ENCODE measurements at places on chromosomes 13 and 19.

- peak; percentile 37 for DNase-seq
These were observed 55.2 kb downstream of the VWA8 start for GRCh38 chr13:41905600-41906254.

- no peak for DNase-seq
These were observed 425.1 kb downstream of the EFNB2 start for GRCh38 chr13:106110241-106110855.

DNA sequence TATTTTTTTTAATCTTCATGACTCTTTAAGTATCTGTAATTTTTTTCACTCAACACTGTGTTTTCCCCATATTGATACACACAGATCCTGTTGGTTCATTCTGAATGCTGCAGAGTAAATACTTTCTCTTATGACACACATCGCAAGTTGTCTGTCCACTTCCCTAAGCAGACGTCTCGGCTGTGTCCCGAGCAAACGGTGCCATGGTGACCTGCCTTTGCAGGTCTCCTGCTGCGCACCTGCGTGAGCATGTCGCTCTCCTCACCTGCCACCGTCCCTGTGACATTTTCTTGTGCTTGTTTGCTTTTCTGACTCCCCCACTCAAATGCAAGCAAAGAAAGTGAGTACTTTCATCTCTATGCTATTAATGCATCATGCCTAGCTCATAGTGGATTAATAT lies 57.8 kb downstream of the CCDC70 start:
- DNase-seq, result no peak

DNA sequence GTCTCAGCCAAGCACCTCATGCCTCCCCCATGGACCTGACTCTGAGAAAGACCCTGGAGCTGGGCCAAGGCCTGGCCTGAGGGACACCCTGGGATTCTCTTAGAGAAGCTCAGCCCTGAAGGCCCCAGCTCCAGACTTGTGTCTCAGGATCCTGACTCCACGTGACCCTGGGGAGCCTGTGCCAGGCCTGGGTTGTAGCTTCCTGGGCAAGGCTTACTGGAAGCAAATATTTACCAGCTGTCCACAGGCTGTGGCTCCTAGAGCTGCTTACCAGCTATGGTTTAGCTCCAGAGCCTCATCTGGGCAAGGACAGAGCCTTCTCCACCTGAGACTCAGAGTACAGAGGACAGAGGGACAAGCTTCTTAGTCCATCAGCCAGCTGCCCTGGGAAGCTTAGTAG lies 61.0 kb upstream of the CEACAM8 start:
- no peak for DNase-seq

DNA sequence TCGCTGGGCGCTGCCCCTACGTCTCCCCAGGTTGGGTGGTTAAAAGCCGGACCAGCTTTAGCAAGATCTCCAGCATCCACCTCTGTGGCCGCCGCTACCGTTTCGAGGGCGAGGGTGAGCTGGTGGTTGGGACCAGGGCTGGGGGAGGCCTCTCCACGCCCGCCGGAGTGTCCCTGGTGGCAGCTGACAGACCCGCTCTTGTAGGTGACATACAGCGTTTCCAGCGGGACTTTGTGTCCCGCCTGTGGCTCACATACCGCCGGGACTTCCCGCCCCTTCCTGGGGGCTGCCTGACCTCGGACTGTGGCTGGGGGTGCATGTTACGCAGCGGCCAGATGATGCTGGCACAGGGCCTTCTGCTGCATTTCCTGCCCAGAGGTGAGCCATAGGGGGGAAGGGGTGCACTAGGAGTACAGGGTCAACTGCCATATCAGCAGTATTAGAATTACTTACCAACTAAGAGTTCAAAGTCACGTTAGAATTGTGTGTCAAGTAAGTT lies 1.1 kb downstream of the ATG4D start:
- no peak for DNase-seq

DNA sequence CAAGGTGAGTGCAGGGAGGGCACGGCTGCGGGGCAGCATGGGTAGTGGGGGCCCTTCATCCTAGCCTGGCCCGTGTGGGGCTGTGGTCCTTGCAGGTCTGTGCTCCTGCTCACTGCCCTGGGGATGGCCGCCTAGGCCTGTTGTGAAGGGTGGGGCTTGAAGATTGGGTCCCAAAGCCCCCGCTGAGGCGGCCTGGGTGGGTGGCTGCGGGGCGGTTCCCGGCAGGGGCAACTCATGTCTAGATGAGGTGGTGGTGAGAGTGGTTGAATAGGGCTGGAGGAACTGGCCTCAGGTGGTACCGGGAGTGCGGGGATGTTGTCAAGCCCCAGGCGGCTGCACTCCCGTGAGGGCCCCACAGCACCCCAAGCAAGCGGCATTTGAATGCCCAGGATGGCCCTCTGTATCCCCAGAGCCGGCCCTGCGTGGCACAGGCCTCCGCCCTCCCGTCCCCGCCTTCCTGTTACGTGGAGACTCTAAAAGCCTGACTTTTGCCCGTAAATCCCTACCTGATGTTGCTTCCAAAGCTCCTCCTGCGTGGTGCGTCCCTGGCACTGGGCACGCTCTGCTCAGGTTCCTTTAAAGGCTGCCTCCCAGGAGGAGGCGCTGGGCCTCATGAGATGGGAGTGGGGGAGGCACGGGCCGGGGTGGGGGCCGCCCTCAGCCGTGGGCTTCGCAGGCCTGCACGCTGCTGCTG lies 15.0 kb downstream of the SPPL2B start:
- DNase-seq, result no peak

- no peak for DNase-seq
These were observed 1.3 kb upstream of the CRX start for GRCh38 chr19:47820410-47820809.

- no peak for DNase-seq
These were observed 576.9 kb downstream of the IRS2 start for GRCh38 chr13:109209526-109209925.

DNA sequence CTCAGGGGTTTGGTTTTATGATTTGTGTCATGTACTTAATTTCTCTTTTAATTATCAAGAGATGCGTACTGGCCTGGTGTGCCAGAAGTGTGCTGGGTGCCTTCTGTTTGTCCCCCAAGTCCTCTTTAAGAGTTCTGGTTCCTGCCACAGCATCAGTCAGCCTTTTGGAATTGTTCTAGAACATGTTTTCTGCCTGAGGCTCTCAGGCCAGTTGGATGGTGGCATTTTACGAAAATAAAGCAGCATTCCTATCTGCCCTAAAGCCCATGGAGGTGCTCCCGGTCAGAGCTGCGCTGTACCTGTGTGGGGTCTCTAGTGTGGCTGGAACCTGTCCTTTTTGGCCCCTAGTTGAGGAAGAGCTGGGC lies 54.1 kb downstream of the TSSK6 start:
- no peak for DNase-seq

- DNase-seq, result peak; percentile 71
These were observed 25.0 kb downstream of the TSSK6 start for GRCh38 chr19:19490214-19490968.

DNA sequence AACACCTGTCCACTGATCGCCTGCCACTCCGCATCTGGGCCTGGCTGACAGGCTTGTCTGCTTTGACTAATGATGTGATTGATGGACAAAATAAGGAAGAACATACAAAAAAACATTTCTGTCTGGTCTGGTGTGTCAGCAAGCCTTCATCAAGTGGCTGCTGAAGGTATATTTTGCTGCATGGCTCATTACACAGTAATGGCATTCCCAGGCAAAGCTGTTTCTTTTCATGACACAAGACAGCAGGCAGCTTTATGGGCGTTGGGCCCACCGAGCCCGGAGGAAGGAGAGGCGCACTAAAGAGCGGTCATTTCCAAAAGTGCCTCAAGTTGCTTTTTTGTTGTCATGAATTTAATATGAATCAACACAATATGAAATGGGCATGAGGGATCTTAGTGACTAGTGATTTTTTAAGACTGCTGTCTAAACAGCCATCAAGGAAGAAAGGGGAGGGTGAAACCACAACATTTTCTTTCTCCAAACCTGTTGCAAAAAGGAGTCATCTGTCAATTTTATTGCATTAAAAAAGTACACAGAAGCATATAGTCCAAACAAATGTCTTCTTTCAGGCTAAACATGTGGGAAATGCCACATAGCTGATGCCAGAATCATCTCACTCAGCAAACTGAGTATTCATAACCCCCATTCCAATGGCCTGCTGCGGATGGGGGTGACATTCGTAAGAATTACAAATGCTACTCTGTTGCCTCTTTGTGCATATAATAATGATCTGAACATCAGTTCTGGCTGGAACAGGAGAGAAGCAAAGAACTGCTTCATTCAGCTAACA lies 476.6 kb downstream of the ZNF536 start:
- DNase-seq, result no peak

DNA sequence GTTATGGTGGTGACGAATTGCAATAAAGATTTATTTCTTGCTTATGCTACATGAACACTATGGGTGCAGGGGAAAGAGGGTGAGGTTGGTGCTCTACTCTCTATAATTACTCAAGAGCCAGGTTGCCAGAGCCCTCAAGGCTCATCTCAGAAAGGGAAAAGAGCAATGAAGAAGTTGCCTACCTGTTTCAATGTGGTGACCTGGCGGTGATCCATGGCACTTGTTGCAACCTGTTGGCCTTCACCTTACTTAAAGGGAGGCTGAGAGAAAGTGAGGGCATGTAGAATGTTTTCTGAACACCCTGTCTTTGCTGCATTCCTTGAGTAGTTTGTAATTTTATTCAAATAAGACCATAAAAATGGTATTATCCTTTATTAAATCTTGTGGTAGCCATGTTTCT lies 394.4 kb downstream of the GPC6 start:
- DNase-seq, result no peak

DNA sequence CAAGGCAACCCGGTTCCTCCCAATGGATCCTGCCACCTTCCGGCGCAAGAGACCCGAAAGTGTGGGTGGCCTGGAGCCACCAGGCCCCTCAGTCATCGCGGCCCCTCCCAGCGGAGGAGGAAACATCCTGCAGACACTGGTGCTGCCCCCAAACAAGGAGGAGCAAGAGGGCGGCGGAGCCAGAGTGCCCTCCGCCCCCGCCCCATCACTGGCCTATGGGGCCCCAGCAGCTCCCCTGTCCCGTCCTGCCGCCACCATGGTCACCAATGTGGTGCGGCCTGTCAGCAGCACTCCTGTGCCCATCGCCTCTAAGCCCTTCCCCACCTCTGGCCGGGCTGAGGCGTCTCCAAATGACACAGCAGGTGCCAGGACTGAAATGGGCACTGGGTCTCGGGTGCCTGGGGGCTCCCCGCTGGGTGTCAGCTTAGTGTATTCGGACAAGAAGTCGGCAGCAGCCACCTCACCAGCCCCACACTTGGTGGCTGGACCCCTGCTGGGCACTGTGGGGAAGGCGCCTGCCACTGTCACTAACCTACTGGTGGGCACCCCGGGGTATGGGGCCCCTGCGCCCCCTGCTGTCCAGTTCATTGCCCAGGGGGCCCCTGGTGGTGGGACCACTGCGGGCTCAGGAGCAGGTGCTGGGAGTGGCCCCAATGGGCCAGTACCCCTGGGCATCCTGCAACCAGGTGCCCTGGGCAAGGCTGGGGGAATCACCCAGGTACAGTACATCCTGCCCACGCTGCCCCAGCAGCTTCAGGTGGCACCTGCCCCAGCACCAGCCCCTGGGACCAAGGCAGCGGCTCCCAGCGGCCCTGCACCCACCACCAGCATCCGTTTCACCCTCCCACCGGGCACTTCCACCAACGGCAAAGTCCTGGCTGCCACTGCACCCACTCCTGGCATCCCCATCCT lies 11.2 kb upstream of the PRR19 start:
- DNase-seq, result no peak

DNA sequence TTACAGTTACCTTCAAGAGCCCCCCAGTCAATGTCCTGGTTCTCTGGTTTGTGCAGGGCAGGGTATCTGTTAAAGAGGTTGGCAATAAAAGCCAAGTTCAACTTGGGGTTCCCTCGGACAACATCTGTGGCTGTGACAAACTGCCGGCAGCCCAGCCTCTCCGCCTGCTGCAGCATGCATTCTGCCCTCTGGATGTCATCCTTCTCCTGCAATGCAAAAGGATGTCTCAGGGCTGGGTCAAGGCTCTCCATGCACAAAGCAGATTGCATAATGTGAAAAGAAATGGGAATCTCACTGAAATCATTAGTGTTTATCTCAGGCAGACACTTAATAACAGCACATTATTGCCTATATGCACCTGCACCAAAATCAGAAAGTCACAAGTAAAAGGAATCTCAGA lies 35.1 kb downstream of the LCP1 start:
- no peak for DNase-seq

- no peak for DNase-seq
These were observed 216.7 kb downstream of the ATP8A2 start for GRCh38 chr13:25588336-25589060.

GRCh38 chr19:1264801-1265614 lies 4.1 kb upstream of the CIRBP start:
- DNase-seq, result no peak

DNA sequence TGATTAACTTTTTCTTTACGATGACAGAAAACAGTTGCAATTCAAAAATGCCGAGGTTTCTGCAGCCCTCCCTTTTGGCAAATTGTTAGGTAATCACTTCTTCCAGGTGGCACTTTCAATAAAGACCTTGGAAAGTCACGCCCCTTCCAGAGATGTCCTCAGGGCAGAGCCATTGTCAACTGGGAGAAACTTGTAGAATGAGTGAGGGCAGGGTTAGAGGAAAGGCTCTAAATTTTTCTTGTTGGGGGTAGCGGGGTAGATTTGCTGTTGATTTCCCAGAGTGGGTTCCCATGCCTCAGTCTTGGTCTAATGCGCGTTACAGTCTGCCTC lies 421.1 kb downstream of the FGF9 start:
- DNase-seq, result no peak

DNA sequence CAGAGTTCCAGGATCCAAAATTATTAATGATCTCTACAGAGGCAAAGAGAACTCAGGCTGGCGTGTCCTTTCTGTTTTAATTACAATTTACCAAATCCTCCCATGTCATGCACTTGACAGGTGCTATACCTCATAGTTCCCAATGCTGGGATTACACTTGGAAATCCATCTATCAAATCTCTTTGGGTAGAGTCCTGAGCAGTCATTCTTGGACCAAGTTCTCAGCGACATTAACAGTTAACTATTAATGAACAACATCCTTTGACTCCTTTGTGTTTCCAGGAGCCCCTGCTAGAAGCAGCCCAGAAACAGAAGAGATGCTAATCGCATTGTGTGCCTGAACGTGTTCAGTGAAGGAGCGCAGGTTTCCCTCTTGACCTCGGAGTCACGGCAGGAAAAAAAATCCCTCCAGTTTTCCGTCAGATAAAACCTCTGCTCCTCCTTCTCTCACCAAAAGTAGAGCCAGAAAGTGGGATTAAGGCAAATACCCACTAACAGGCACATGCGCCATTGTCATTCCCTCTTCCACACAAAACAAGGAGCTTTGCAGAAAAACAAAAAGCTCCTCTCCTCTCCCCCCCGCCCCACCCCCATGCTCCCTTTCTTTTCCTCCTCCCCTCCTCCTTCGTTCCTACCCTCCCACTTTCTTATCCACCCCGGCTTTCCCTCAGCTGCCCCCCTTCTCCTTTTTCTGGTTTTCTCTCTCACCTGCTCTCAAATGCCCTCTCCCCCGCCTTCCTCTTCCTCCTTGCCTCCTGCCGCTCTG lies 224.7 kb downstream of the ZIC5 start:
- no peak for DNase-seq

- DNase-seq, result no peak
These were observed 16.3 kb downstream of the EPS8L1 start for GRCh38 chr19:55091955-55092354.

GRCh38 chr13:39379667-39380655 lies 223.0 kb downstream of the LHFPL6 start:
- no peak for DNase-seq

Data from NCI-H1694 (cell line).